Activated T-cell treated with anti-CD3 and anti-CD28 coated beads, Interleukin-2, amount 50 U/mL, for 48 hours (primary cell): ENCODE measurements at places on chromosomes 2 and 18.

DNA sequence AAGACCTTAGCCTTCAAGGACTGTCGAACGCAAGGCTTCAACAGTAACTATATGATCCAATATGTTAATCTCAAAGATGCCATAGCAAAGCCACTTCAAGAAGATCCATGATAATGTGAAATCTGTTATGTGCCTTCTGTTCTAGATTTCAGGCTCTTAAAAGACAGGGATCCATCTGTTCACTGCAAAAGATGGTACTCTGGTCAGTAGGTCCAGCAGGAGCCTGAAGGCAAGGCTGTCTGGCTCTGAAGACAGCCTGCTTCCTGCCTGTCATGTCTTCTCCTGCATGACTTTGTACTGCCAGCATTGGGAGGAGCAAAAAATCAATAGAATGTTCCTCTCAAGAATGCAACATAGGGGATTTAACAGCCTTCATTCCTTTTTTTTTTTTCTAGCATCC, 270.8 kb upstream of the PARD3B start:
- no peak for DNase-seq

DNA sequence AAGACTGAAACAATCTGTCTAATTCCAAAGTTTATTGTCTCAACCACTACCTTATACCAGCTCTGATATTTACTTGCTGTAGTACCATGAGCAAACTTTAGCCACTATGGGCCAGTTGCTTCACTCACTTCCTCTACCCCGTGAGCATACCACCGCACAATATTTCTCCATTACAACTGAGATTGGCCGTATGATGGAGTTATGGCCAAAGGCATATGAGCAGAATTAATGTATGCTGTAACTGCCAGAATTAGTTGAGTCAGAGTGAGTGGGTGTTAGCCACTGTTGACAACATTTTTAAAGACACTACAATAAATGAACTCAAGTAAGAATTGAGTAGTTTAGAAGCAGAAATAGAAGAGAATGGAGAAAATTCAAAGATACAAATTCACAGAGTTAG, 69.7 kb downstream of the LRATD1 start:
- no peak for DNase-seq

DNA sequence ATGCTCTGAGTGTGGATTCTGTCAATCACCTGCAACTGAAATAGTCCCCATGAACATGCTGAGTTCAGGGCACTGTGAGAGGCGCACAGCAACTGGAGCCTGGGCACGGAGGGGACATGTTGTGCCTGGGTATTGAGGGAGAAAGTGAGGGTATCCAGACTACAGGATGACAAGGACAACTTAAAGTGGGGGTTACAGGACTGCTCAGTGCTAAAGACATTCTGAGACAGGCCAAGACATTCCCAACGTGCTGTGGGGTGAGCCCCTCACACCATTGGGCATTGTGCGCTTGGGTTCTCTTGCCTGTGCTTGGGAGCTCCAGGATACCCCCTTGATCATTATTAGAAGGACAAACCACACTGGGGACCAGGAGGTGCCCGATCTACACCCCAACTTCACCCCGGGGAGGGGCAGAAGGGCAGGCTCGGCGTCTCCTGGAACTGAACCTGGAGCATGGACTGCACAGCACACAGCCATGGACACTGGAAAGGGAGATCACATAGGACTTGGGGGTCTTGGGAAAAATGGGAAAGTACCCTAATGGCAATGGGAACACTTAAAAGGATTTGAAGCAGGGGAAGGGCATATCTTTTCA, 72.5 kb upstream of the HDAC4 start:
- no peak for DNase-seq

GRCh38 chr2:29697715-29698114, 223.7 kb downstream of the ALK start:
- no peak for DNase-seq

DNA sequence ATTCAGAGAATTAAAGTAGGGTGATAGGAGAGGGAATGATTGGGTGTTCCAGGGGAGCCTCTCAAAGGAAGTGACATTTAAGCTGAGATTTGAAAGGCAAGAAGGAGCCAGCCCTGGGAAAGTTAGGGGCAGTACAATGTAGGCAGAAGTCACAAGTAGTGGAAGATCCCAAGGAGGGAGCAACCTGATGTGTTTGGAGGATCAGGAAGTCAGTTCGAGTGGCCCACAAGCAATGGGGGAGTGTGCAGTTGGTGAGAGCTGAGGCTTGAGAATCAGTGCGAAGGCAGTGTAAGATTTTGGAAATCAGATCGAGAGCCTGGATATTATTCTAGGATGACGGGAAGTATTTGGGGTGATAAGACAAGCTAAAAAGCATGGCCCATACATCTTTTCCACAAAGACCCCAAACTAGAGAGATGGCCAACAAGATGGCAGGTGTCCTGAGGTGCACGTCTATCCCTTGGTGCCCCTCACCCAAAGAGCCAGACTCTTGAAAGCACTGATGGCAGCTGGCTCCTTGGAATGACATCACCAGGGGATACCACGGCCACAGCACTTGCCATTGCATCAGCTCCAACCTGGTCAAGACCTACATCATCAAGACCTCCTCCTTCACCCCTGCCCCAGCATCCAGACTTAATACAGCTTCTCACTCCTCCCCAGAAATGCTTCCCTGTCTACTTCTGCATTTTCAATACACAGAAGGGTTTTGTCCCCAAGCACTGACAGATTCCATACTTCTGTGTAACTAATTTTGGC, 127.3 kb downstream of the BCL2 start:
- no peak for DNase-seq

DNA sequence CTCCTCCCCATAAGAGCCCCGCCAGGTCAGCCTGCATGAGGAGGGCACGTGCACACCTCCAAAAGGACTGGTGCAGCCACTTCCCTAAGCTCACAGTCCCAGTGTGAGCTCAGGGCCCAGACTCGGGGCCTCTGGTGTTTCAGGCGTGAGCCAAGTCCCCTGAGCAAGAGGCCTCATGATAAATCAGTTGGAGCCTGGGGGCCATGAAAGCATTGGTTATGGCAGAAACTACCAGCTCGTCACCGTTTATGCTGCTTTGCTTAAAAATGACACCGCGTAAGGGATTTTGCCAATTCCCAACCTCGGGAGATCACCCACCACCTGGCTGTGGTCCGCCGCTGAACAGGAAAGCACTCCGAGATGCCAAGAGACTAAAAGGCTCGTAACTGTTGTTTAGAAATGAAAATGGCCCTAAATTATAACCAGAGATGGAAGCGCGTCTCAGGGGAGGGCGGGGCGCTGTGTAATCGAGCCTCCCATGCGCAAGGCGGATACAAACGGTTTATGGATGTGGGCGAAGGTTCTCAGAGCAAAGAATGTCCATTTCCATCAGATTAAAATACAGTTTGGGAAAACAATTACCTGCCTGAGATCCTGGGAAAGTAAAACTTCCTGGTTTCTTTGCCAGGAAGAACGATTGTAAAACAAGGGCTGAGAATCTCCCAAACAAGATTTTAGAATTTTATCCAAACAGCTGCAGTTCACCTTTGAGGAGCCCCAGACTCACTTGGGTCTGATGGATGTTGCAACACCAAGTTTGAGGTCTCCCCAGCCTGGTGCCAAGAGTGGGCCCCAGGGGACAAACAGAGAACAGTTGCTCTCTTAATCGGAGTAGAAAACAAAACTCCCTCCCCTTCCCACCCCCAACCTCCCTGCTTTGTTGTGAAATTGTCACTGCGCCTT, 141.4 kb downstream of the BCL2 start:
- DNase-seq, result no peak

DNA sequence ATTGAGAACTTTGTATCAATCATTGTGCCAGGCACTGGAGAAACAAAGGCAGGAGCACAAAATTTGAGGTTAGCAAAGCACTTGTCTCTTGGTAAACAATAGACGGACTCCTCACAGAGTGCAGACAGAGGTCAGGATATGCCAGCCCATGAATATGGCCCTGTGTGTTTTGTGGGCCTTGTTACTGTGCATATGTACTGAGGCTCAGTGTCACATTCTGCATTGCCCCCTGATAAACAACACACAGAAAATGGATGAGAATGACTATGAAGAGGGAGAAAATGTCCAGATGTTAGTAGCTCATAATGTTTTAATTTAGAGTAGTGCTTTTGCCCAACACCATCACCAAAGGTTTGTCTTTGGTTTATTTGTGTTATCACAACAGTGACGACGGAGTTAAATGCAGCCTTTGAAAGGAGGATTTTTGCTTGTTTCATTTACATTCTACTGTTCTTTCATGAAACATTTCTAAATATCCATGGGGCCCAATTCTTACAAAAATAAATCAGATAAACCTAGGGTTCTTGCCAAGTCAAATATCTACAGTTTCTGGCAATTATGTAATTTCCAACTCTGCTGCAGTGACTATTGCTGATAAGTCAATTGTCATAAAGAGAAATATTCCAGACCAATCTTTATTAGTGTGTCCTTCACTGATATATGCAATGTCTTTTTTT, 14.6 kb upstream of the NT5C1B start:
- DNase-seq, result no peak

DNA sequence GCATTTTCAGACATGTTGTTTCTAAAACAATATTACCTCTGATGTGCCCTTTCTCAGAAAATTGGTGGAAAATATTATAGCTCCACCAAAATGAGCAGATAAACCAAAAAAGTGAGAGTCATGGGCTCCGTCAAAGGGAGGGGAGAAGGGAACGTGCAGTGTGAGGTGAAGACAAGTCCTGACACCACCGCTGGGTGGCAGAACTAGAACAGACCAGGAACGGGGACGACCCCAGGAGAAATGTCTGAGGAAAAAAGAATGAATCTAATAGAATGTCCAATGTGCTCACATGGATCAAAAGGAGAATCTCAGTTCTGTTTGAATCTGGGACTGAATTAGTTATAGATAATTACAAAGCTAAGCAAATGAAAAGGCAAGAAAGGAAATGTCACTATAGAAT, 22.6 kb upstream of the BCL2 start:
- DNase-seq, result peak; percentile 35

GRCh38 chr2:143686585-143687164, 557.5 kb downstream of the ARHGAP15 start:
- DNase-seq, result no peak

GRCh38 chr2:142914507-142915313, 37.2 kb downstream of the KYNU start:
- no peak for DNase-seq

- DNase-seq, result no peak
Measured at GRCh38 chr2:71688530-71688929, 235.2 kb downstream of the DYSF start.

GRCh38 chr2:204655101-204655500, 109.8 kb downstream of the PARD3B start:
- no peak for DNase-seq

- DNase-seq, result no peak
Measured at GRCh38 chr2:50345701-50346591, 686.0 kb downstream of the NRXN1 start.

DNA sequence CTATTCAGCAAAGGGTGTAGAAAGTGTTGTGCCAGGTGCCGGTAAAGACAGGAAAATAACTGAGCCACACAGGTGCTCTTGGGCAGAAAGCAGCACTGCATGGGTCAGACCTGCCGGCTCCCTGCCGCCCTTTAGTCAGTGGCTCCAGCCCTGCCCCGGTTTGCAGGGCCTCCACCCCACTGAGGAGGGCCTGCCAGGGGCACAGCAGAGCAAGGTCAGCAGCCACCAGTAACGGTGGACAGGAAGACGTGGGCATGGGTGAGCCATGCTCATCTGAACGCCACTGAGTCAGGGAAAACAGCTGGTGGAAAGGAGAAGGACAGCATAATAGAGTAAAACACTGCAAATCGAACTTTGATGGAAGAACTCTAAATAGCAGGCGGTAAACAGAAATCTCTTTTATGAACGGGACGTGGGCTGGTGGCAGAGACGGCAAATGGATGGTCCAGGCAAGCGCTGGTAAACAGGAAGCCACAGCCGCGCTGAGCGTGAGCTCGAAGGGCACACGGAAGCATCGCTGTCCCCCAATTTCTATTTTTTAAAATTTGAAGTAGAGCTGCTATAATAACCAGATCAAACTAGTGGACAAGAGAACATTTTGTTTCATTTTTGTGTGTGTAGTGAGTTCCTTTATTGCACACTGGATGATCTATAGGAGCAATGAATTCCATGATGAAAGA, 141.8 kb upstream of the ALKAL2 start:
- DNase-seq, result peak; percentile 38

DNA sequence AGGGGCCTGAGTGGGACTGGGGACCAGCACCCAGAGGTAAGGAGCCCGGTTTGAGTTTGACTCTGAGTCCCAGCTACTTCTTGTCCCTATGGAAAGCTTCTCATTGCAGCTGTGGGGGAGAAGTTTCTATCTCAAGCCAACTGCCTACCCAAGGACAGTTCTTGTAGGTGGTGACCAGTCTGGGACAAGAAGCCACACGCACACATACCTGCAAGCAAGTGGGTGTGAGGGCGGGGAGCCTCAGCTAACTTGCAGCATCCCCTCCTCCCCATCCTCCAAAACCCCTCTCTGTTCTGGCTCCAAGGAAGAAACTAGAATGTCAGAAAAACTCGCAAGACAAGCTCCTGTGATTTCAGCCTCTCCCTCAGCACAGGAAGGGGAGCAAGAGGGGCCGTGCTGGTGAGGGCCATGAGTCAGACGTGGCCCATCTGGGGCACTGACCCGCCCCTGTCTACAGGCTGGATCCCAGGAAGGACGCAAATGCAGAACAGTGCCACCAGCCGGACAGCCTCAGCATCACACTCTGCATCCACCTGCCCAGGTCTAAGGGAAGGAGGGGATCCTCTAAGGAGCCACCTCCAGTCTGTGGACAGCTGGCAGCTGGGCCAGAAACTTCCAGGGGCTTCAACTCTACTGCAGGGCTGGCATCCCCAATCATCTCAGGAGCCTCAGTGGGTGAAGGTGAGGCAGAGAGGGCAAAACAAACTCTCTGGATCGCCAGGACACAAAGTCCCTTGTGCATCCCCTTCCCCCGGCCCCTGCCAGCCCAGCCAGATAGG, 103.4 kb downstream of the TNS1 start:
- DNase-seq, result peak; percentile 29

GRCh38 chr2:219871351-219871750, 243.9 kb downstream of the SLC4A3 start:
- no peak for DNase-seq

GRCh38 chr2:85584354-85584856, at the start of gene VAMP5:
TSS of gene VAMP5 (plus strand) at chr2:85584431. CDS start at chr2:85584491, 60 bp downstream.
- DNase-seq, result peak; percentile 56
